Dorsolateral prefrontal cortex (tissue), 122 donors: ENCODE measurements at places on chromosomes 7 and 10.

- no peak for DNase-seq
These were observed 18.2 kb downstream of the DNAJC12 start for GRCh38 chr10:67819768-67820204.

DNA sequence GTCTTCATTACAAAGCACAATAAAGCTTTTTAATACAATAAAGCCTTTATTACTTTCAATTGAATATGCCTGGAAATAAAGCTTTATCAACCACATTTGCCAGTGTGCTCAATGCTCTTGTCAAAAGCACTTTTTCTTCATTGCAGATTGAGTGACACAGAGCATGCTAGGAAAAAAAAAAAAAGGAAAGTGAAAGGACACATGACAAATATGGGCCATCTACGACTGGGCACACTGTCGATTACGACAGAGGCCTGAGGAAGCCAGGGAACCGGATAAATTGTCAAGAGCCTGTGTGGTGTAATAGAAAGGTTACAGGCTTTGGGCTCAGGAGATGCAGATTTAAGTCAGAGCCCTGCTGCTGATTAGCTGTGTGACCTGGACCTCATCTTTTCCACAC is 84.8 kb upstream of the LRGUK start:
- DNase-seq, result no peak

- DNase-seq, result no peak
These were observed 953 bp downstream of the NODAL start for GRCh38 chr10:70440296-70441160.

DNA sequence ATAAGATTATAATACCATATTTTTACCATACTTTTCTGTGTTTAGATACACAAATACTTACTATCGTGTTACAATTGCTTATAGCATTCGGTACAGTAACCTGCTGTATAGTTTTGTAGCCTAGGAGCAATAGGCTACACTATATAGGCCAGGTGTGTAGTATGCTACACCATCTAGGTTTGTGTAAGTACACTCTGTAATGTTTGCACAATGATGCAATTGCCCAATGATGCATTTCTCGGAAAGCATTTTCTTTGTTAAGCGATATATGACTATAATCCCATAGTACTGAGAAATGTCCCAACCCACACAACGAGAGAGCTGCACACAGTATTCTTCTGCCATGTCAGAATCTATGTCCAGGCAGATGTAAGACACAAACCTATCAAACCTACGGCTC is 160.0 kb downstream of the NEBL start:
- no peak for DNase-seq

DNA sequence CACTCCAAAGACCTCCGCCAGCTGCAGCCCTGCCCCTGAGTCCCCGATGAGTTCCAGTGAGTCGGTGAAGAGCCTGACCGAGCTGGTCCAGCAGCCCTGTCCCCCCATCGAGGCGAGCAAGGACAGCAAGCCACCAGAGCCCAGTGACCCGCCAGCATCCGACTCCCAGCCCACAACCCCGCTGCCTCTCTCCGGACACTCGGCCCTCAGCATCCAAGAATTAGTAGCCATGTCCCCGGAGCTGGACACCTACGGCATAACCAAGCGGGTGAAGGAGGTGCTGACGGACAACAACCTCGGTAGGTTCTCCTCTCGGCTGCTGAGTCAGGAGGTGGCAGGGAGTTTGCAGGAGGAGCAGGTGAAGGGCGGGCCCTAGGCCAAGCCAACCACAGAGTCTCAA is 59.3 kb upstream of the SH2B2 start:
- no peak for DNase-seq

DNA sequence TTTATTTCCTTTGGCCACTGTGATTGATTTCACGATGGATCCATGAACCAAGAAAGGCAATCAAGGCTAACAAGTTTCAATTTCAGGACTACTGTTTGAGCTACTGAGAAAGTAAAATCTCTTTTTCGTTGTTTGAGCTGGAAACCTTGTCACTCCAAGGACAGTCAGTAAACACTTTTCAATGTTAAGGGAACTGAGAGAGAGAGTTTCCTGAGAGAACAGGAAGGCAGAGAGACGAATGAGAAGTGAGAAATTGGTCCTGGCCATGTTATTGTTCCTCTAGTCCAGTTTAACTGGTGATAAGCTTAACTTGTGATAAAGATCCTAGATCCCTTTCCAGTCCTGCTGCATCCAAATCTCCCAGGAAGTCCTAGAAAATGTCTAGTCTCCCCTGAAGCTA is 909 bp upstream of the AKR1D1 start:
- no peak for DNase-seq

DNA sequence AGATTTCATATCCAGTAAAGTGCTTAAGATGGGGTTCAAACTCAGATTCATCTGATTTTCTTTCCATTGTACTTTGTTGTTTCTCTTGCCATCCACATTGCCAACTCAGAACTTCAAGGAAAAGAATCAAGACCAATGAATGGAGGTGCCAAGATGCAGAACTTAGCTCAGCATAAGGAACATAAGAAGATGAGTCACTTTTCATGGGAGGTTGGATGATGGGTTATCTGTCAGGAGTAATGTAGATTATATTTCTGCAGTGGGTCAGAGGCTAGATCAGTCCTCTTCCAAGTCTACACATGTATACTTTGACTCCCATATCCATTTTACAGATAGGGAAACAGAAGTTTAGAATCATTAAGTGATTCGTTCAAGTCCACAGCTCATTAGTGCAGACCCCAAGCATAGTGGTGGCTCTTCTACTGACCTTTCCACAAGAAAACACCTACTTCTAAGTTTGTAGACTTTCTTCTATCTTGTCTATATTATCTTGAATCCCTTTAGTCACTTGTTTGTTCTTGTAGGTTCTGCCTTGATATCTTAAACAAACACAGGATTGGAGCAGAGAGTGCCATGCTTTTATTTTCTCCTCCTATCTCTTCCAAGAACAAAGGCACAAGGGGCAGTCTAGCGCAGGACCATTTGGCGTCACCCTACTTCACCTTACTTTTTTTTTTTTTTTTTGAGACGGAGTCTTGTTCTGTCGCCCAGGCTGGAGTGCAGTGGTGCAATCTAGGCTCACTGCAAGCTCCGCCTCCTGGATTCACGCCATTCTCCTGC is 14.0 kb upstream of the ADD3 start:
- no peak for DNase-seq

- DNase-seq, result no peak
These were observed 66.8 kb downstream of the CACNA2D1 start for GRCh38 chr7:82376739-82377138.
